Fibroblast of the aortic adventitia (primary cell): ENCODE measurements at places on chromosomes 12 and 14. TPM values are rescaled to one million over a fixed set of nuclear protein-coding genes. Genes with fewer than 3 reads are reported as not detected.

- peak; percentile 50 for DNase-seq
Observed at GRCh38 chr14:64937171-64937820, 5.2 kb downstream of the GPX2 start.

DNA sequence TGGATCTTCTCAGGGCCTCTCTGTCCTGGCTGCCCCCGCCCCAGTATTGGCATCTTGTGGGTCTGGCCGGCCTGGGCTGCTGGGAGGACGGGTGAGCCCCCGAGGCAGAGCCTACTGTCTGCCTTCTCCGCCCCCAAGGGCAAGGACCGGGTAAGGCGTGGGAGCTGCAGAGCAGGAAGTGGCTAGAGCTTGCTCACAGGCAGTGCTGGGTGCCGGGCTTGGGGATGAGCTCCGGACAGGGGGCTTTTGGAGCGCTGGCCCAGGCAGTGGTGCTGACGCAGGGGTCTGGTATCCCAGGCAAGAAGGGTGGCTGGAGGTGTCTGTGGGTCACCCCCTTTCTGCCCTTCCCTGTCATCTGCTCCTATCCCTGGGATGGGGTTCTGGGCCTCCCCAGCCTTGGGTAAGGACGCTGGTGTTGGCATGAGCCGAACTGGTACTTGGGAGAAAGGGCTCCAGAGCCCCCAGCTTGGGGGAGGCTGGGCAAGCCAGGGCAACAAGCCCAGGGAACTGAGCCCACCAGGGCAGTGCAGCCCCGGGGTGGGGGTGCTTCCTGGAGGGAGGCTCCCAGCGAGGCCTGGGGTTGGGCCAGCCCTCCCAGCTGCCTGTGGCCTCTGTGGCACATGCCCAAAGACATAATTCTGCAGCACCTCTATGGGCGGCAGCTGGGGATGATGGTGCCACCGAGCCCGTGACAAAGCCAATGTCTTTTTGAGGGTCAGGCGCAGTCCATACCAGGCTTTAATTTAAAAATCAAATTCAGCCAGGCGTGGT, 126.3 kb downstream of the KIF26A start:
- DNase-seq, result no peak

DNA sequence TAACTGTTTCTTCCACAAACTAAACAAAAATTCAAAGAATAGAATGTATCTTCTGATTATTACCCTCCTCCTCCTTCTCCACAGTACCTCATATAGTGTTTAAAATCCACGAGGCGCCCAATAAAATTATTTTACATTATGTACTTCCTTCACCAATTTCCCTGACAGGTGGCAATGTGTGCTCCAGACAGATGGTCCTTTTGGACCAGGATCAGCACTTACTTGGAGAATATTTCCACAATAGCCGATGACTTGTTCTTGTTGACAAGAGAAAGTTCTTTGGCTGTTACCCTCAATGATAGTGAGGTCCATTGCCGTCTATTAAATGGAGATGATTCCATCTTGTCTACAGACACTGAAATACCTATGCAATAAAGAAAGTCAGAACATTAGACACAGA, 34.9 kb downstream of the LIMA1 start:
- no peak for DNase-seq

DNA sequence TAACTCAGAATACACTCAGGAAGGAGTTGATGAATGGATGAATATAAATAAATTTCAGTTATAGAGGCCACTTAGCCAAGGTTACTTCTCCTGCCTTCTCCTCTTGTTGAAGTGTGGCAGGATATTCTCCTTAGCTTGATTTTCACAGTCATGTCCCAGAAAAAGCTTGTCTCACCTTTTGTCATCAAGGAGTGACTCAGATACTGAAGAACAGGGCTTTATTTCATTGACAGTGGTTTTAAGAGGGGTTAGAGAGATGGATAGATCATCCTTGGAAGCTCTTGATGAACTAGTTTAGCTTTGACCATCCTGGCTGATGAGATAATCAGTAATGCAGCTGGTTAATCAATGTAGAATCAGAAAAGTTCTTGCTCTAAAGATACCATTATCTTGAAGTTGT, 35.0 kb upstream of the CFAP54 start:
- DNase-seq, result no peak

- DNase-seq, result no peak
Observed at GRCh38 chr14:94089479-94089878, 8.4 kb downstream of the IFI27L1 start.

GRCh38 chr12:40561395-40561966, 130.8 kb upstream of the CNTN1 start:
- DNase-seq, result no peak

Gene CCDC88C
- total RNA-seq, result under 0.01 TPM in 1 of 2 replicates, not detected in the other

Gene C12orf54
- total RNA-seq, result not detected in 2 replicates

Gene NANOG
- total RNA-seq, result under 0.01 and 0.16 TPM in 2 replicates
